ENCODE measurements at places on chromosomes 3 and 15. TPM values are rescaled to one million over a fixed set of nuclear protein-coding genes. Genes with fewer than 3 reads are reported as not detected.

The PAK6 gene
- polyA plus RNA-seq: 47.4 TPM

The GABRR3 gene
- 0.38 TPM for polyA plus RNA-seq

- H3K4me1 ChIP-seq: no peaks in the 10 kb centered on the region
- no peak overlapping the region for H3K4me3 ChIP-seq
- no peaks in the 10 kb centered on the region for H3K36me3 ChIP-seq
- no peak overlapping the region for H3K27ac ChIP-seq
- DNase-seq: no peak
- H3K27me3 ChIP-seq: no peaks in the 10 kb centered on the region
Measured at GRCh38 chr3:173676094-173676493, 278.6 kb downstream of the NLGN1 start.

DNA sequence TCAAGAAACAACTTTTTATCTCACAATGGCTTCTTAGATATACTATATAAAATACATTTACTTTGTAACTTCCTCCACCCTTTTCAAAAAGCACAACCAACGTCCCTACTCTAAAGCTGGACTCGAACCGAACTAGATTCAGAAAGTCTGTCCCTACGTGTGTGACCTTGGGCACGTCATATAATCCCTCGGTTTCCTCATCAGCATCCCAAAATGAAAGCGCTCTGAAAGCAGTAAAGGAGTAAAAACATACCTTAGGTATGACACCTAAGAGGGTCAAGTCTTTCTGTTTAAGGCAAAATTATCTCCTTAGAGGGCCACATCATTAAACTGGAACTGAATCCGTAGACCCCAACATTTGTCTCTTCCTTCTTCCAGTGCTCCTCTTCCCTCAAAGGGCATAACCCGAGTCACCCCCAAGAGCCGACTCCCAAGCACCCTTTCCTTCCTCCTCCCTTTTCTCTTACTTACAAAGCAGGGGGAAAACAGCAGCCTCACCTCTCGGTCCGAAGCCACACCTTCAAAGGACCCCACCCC is 663 bp downstream of the PDCD10 start:
- peak overlapping the region; percentile 75 for H3K27ac ChIP-seq
- no peak for DNase-seq
- peak overlapping the region; percentile 97 for H3K4me3 ChIP-seq
- no peaks in the 10 kb centered on the region for H3K36me3 ChIP-seq
- H3K27me3 ChIP-seq: no peaks in the 10 kb centered on the region

The DPPA4 gene
- 8.8 TPM for polyA plus RNA-seq

DNA sequence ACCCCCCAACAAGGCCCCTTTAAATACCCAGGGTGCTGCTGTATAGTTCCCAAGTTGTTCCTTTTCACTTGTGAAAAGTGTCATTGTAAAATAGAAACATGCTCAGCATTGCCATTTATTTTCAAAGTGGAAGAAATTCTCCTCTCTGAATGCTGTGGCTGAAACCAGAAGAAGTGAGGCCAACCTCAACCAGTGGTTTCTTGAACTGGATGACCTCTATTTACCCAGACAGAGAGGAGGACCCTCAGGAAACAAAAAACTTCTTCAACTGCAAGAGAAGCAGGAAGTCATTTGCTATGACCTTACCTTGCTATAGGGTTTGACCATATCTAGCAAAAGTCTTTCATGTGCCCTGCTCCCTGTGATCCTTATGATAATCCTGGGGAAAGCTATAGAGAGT is 209.7 kb upstream of the RARB start:
- H3K36me3 ChIP-seq: no peaks in the 10 kb centered on the region
- no peak for DNase-seq
- no peaks in the 10 kb centered on the region for H3K27me3 ChIP-seq
- H3K27ac ChIP-seq: no peak overlapping the region

GRCh38 chr15:78438619-78439285 is 736 bp downstream of the IREB2 start:
- H3K4me3 ChIP-seq: peak overlapping the region; percentile 94
- H3K27ac ChIP-seq: peak overlapping the region; percentile 94
- H3K4me1 ChIP-seq: peaks cover 16% of the 10 kb centered on the region
- H3K27me3 ChIP-seq: no peaks in the 10 kb centered on the region

The MNS1 gene
- polyA plus RNA-seq: 16.5 TPM

The CD200R1 gene
- polyA plus RNA-seq: 1.5 TPM

The SCAANT1 gene
- 4.4 TPM for polyA plus RNA-seq

GRCh38 chr3:57992452-57993213 is 15.6 kb upstream of the FLNB start:
- H3K27ac ChIP-seq: no peak overlapping the region
- no peaks in the 10 kb centered on the region for H3K36me3 ChIP-seq
- no peak overlapping the region for H3K4me3 ChIP-seq
- peaks cover 5% of the 10 kb centered on the region for H3K4me1 ChIP-seq
- DNase-seq: no peak

DNA sequence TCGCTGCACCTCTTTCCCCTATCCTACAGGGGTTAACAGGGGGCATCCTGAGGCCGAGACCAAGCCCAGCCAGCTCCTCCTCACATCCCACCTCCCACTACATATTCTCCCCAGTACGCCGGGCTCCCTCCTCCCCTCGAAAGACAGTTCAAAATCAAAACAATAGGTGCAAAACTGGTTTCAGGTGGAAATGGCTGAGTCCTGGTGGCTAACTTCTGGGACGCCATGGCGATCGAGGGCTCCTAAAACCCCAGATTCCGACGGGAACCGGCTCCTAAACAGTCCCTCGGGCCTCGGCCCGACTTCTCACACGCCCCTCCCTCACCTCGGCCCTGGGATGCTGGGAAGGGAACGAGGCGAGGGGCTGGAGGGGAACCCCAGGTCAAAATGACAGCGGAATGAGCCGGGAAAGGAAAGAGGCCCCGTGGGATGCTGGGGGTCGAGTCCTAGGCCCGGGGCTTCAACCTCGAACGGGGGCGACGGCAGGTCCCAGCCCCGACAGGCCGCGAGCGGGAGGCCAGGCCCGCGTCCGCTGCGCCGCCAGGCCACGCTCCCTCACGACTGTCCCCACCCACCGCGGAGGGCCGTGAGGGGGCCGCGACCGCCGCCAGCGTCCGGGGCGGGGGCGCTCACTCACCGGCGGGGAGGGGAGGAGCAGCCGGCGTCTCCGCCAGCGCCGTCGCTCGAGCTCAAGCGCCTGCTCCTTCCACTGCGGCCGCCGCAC is 492 bp downstream of the TMCC1 start:
- DNase-seq: peak; percentile 57
- H3K27ac ChIP-seq: peak overlapping the region; percentile 96
- no peaks in the 10 kb centered on the region for H3K27me3 ChIP-seq
- peaks cover 21% of the 10 kb centered on the region for H3K4me1 ChIP-seq
- H3K36me3 ChIP-seq: no peaks in the 10 kb centered on the region
- H3K4me3 ChIP-seq: peak overlapping the region; percentile 95

- H3K27ac ChIP-seq: no peak overlapping the region
- no peaks in the 10 kb centered on the region for H3K36me3 ChIP-seq
- H3K27me3 ChIP-seq: no peaks in the 10 kb centered on the region
- H3K4me1 ChIP-seq: no peaks in the 10 kb centered on the region
- no peak overlapping the region for H3K4me3 ChIP-seq
- DNase-seq: no peak
Measured at GRCh38 chr15:55710286-55710685, 32.7 kb downstream of the PRTG start.

- H3K27ac ChIP-seq: no peak overlapping the region
- H3K27me3 ChIP-seq: no peaks in the 10 kb centered on the region
- H3K36me3 ChIP-seq: no peaks in the 10 kb centered on the region
- DNase-seq: no peak
- peaks cover 20% of the 10 kb centered on the region for H3K4me1 ChIP-seq
- H3K4me3 ChIP-seq: no peak overlapping the region
Measured at GRCh38 chr3:172073262-172073915, 34.0 kb downstream of the FNDC3B start.

The CADPS gene
- polyA plus RNA-seq: 8.6 TPM

DNA sequence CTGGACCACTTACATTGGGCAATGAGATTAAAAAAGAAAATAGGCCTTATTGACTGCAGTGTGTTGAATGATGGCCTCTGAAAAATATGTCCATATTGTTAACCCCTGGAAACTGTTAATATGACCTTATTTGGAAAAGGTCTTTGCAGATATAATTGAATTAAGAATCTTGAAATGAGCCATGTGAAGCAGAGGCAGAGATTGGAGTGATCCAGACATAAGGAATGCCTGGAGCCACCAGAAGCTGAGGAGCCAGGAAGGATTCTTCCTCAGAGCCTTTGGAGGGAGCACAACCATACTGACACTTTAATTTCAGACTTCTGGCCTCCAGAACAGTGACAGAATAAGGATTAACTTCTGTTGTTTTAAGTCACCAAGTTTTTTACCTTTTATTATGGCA is 510.4 kb upstream of the AGTR1 start:
- no peak overlapping the region for H3K4me3 ChIP-seq
- H3K4me1 ChIP-seq: no peaks in the 10 kb centered on the region
- H3K36me3 ChIP-seq: no peaks in the 10 kb centered on the region
- H3K27me3 ChIP-seq: no peaks in the 10 kb centered on the region
- no peak for DNase-seq

DNA sequence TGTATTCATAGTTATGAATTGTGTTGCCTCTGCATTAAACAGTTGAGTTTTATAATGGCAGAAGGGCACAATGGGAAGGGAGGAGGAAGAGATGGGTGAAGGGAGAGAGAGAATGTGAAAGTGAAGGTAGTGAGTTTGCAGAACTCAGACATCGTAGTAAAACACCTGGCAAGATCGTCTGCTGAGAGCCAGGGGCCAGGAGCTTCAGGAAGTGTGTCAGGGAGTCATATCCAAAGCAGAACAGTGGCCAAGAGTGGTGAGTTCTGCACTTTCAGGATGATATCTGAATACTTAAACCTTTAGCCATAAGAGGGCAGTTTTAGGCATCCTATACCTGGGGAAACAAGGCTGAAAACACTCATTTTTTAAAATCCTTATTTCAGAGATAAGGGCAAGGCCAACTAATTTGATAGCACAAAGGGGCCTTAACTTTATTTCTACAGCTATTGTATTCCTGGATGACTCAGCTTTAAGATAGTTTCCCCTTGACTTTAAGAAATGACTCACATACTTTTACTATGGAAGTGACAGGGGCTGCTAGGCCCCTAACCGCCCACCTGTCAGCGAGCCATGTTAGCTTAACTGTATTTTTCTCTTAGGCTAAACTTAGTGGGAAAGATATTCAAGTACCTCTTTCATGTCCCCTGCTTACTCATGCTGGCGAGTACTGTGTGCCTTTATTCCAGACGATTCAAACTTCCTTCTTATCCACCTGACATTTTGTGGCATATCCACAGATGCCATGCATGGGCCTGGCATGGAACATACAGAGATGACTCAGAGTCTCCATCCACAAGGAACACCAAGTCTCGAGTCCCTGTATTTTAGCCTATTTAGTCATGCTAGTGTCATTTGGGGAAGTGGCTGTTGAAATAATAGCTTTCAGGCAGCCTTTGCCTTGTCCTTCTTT is 53.9 kb downstream of the RLBP1 start:
- H3K27ac ChIP-seq: no peak overlapping the region
- DNase-seq: no peak
- H3K4me3 ChIP-seq: no peak overlapping the region
- no peaks in the 10 kb centered on the region for H3K27me3 ChIP-seq
- H3K36me3 ChIP-seq: no peaks in the 10 kb centered on the region

GRCh38 chr3:46386205-46386604 is 15.5 kb downstream of the CCR5 start:
- H3K4me3 ChIP-seq: no peak overlapping the region
- no peak for DNase-seq
- H3K27ac ChIP-seq: no peak overlapping the region

GRCh38 chr15:71962537-71962936 is 152.2 kb downstream of the NR2E3 start:
- no peaks in the 10 kb centered on the region for H3K27me3 ChIP-seq
- no peaks in the 10 kb centered on the region for H3K4me1 ChIP-seq
- no peaks in the 10 kb centered on the region for H3K36me3 ChIP-seq
- H3K27ac ChIP-seq: no peak overlapping the region

DNA sequence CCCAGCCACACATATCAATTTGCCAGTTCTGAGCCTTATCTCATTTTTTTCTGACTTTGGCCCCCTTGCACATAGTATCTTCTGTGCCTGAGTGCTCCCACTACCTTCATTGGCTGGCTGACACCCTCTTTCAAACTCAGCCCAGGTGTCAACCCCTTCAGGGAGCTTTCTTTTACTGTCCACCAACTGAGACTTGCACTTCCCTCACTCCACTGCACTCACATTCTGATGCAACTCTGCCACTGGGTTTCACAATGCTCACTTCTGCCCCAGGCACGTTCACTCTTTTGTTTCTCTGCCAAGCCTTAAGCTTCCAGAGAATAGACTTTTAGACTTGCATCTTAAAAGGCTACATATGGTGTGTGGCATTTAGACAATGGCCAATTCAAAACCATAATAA is 101.5 kb upstream of the CBLB start:
- no peak overlapping the region for H3K4me3 ChIP-seq
- H3K4me1 ChIP-seq: peaks cover 3% of the 10 kb centered on the region
- no peaks in the 10 kb centered on the region for H3K27me3 ChIP-seq
- H3K27ac ChIP-seq: no peak overlapping the region
- no peaks in the 10 kb centered on the region for H3K36me3 ChIP-seq
- no peak for DNase-seq

DNA sequence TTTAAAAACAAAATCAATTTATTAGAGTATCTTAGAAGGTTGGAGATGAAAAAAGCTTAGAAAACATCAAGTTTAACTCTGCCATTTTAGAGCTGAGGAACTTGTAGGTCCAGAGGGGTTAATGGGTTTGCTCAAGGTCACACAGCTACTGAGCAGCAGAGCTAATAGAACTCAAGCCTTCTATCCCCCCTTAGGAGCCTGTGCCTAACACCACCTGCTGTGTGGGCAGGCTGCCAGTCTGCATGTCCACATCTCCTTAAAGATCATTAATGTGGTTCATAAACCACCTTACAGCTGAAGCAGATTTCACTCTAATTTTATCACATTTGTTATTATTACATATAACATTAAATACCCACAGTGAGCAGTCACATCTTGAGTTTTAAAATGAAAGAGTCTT is 14.1 kb upstream of the SLC35G2 start:
- no peak overlapping the region for H3K4me3 ChIP-seq
- no peak overlapping the region for H3K27ac ChIP-seq
- H3K4me1 ChIP-seq: no peaks in the 10 kb centered on the region
- H3K27me3 ChIP-seq: no peaks in the 10 kb centered on the region

The TUSC7 gene
- 24.0 TPM for polyA plus RNA-seq

- peaks cover 41% of the 10 kb centered on the region for H3K4me1 ChIP-seq
- H3K27me3 ChIP-seq: no peaks in the 10 kb centered on the region
- no peak overlapping the region for H3K4me3 ChIP-seq
- H3K27ac ChIP-seq: no peak overlapping the region
- no peaks in the 10 kb centered on the region for H3K36me3 ChIP-seq
Measured at GRCh38 chr15:25740383-25741255, 122.5 kb downstream of the ATP10A start.

DNA sequence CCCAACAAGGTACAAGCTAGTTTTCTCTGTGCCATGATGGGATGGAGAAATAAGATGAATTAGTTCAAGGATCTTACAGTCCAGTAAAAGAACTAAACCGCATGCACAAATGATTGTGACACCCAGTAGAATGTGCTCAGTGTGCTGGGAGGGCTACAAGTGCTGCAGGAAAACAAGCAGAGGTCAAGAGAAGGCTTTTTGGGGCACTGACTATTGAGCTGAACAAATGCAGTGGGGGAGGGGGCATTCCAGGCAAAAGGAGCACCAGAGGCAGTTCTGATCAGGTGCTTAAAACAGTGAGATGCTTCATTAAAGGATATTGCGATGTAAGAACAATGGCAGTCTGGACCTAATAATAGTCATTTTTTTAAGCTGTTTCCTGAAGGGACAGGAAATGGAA is 6.0 kb downstream of the SLC27A2 start:
- H3K4me3 ChIP-seq: no peak overlapping the region
- H3K27ac ChIP-seq: no peak overlapping the region
- DNase-seq: no peak
- no peaks in the 10 kb centered on the region for H3K36me3 ChIP-seq
